Memory B cell (primary cell): ENCODE measurements at places on chromosomes 5 and 9.

DNA sequence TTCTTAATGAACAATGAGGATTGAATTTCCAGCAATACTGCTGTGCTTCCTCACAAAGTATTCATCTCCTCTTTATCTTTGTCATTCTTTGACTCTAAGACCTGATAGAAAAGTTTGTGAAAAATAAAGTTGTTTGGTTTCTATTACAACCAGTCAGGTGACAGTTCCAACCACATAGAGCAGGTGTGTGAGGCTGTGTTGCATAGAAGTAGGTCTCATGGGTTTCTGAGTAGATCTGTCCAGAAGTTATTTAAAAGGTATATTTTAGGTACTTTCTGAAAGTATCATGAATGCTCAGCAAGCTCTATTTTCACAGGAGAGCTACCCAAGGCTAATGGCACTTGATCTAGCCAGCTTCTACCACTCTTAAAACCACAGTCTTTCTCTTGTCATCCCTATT, 637.0 kb downstream of the DNAH5 start:
- no peak for DNase-seq

DNA sequence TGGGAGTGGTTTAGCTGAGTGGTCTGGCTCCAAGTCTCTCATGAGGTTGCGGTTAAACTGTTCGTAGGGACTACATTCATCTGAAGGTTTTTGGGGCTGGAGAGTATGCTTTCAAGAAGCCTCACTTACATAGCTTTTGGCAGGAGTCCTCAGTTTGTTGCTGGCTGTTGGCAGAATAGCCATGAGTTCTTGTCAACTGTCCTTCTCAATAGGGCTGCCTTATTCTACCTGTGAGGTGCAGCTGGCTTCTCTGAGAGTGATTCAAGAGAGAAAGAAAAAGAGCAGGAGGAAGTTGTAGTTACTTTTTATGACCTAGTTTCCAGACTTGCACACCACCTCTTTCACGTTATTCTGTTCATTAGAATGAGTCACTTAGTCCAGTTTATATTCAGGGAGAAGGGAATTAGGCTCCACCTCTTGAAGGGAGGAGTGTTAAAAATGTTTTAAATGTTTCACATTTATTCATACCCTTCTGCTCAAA, 33.2 kb downstream of the YTHDC2 start:
- DNase-seq = no peak

DNA sequence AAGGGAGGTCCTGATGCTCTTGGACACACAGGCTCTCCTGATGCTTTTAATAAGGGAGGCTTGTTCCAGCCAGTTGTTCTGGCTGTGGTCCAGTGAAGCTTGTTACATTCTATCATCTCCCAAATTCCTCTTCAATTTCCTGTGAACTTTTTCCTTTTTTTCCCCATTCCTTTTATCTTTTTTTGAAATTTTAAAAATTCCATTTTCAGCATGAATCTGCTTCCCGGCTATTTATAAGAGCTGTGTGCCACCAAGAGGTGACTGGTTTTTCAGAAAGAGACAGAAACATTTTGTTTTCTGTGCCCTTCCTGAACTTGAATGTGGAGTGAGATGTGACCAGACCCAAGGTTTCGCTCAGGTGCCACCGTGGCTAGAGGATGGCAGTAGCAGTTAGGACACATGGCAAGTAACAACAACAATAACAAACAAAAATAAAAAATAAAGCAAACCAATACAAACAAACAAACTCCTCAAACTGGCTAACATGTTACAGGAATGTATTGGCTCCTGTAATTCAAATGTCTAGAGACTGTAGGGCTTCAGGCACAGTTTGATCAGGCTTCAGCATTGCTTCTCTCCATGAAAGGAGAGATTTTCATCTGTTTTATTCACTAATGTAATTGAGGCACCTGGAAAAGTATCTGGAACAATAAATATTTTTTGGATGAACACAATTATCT, 121.1 kb downstream of the BOD1 start:
- no peak for DNase-seq

DNA sequence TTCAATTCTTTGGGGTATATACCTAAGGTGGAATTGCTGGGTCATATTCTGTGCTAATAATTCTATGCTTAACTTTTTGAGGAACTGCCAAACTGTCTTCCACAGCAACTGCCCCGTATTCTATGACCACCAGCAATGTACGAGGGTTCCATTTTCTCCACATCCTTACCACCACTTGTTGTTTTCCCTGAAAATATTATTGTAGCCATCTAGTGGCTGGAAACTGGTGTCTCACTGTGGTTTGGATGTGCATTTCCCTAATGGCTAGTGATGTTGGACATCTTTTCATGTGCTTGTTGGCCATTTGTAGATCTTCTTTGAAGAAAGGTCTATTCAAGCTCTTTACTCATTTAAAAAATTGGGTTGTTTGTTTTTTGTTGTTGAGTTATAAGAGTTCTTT, 30.7 kb downstream of the MSX2 start:
- no peak for DNase-seq

DNA sequence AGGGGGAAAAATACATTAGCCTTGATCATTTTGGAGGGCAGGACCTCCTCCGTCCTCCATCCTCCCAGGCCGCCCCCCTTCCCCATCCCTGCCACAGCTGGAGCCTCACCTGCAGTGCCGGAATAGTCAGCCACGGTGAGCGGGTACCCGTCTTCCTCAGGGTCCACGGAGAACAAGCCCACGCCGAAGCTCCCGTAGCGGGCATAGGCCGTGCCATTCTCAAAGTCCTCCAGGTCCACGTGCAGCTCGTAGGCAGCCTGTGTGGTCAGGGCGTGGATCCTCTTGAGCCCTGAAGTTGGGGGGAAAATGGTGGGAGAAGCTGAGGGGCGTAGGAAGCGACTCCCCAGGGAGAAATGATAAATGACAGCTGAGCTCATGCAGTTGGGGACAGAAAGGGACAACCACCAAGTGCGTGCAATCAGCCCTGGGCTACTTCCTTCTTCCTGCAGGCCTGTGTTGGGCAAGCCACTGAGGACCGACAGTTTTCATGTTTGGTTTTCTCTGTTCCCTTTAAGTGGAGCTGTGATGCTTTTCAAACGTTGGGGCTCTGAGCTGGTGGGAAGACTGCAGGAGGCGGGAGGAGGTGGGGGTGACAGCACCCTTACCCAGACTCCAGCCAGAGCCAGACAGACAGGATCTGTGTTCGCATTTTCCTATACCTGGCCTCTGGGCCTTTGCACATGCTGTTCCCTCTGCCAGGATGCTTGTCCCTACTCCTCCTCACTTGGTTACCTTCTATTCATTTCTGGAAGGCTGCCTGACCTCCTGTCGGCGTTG, 8.7 kb upstream of the QRFP start:
- DNase-seq = no peak

DNA sequence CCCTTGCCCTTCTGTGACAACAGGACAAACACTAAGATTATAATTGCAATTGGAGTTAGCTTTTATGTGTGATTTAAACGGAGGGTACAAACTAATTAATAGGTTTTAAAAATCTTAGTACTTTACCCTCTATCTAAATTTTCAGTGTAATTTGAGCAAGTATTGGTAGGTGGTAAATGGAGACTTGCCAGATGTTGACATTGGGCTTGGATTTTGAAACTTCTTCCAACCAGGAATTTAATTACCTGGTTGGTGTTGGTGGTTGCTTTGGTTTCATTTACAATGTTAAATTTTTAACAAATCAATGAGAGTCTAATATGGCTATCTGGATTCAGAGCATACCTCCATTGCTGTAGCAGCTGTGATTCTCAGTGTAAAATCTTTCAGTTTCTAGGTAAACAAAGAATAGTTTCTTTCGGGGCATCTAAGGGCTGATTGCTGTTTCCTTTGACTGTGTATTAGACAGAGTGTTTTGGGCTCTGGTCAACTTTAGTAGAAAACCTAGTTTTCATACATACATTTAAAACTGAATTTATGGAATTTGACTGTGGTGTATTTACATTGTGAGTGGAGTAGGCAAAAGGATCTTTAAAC, 1.9 kb downstream of the DAPK1 start:
- no peak for DNase-seq

GRCh38 chr9:33241298-33241697, 1.3 kb downstream of the SPINK4 start:
- DNase-seq = no peak

DNA sequence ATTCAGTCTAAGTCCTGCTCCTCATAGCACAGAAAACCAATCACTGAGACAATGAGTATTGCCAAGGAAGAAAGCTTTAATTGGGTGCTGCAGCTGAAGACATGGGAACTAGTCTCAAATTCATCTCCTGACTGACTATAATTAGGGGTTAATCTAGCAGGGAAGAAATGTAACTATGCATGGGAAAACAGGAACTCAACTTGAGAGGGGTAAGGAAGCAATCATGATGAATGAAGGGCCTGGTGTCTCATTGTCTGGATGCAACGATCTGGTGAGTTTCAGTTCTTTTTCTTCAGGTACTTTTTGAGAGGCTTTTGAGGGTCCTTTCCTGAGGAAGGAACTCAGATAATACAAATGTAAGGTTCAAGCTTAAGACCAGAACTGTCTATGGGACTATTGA, 24.0 kb upstream of the OCLN start:
- DNase-seq = no peak

DNA sequence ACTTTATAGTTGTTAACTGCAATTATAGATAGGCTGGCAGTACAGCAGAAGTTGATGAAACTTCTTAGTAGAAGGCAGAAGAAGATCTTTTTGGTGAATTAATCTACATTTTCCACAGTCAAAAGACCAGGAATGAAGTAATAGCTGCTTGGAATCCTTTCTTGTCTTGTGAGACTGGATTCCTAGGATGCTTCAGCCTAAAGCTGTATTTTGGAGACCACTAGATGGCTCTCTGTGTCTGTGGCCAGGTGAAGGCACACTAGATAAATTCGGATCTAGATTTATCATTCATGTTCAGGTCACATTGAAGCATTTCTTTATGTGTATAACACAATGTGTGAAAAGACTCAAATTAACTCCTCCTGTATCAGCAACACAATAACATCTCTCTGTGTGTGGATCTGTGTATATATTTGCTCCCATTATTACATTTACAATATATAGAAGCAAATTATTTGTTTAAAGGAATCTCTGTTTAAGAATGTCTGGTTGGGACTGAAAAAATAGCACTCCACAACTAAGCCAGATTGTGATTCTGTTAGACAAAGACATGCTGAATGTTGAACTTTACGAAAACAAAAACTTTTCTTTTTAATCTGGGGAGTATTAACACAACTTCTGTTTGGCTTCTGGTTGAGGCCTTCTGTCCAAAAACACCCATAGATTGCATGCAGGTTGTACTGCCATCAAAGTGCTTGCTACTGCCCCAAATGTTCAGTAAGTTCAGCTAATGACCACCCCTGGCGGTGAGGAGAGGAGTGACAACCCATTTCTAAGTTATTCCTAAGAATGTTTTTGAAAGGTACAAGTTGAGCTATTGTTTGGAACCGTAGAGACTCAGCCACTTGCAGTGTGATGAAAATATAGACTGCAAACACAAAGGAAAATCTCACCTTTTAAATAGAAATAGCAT, 10.6 kb downstream of the GRIN3A start:
- no peak for DNase-seq

GRCh38 chr9:86126998-86127972, 27.9 kb upstream of the GOLM1 start:
- DNase-seq = no peak

- no peak for DNase-seq
These were observed 60.8 kb downstream of the ANKRD33B start for GRCh38 chr5:10624679-10625078.

GRCh38 chr9:116697362-116697761, 10.3 kb downstream of the TRIM32 start:
- DNase-seq = no peak

GRCh38 chr5:6540111-6540827, 91.6 kb downstream of the UBE2QL1 start:
- no peak for DNase-seq
